ENCODE measurements at places on chromosomes 12 and 14.
A peak's percentile ranks its signal among the peaks of the same experiment; 100 is the strongest.

DNA sequence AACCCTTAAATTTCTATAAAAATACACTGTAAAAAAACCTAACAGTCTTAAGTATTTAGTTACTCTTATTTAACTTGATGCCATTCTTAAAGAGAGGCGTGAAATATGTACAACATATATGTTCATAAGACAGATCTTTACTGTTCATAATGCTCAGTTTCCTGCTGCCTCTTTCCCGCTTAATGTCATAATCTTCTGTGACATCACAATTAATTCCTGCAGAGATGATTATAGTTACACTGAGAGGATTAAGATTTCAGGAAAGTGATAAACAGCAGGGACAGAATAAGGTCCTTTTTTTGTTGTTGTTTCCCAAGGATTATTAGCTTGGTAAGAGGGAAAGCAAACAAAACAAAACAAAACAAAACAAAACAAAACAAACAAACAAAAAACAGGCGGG is 801.4 kb downstream of the FLRT2 start:
- DNase-seq, result no peak

DNA sequence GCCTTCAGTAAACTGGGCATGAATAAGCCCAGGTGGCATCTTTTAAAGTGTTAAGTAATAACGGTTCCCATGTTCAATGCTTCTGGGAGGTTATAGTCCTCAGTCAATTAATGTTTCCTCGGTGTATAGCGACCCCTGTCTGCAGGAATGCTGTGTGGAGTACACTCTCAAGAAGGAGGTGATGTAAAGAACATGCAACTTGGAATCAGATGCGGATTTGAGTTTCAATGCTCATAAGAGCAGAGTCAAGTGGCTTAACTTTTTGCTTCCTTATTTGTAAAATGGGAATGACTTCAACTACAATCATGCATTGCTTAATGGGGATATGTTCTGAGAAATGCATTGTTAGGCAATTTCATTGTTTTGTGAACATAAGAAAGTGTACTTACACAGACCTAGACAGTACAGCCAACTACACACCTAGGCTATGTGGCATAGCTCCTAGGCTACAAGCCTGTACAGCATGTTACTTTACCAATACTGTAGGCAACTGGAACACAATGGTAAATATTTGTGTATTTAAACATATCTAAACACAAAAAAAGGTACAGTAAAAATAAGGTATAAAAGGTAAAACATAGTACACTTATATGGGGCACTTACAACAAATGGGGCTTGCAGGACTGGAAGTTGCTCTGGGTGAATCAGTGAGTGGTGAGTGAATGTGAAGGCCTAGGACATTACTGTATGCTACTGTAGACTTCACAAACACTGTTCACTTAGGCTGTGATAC is 6.7 kb upstream of the MRPS35 start:
- peak; percentile 36 for DNase-seq

DNA sequence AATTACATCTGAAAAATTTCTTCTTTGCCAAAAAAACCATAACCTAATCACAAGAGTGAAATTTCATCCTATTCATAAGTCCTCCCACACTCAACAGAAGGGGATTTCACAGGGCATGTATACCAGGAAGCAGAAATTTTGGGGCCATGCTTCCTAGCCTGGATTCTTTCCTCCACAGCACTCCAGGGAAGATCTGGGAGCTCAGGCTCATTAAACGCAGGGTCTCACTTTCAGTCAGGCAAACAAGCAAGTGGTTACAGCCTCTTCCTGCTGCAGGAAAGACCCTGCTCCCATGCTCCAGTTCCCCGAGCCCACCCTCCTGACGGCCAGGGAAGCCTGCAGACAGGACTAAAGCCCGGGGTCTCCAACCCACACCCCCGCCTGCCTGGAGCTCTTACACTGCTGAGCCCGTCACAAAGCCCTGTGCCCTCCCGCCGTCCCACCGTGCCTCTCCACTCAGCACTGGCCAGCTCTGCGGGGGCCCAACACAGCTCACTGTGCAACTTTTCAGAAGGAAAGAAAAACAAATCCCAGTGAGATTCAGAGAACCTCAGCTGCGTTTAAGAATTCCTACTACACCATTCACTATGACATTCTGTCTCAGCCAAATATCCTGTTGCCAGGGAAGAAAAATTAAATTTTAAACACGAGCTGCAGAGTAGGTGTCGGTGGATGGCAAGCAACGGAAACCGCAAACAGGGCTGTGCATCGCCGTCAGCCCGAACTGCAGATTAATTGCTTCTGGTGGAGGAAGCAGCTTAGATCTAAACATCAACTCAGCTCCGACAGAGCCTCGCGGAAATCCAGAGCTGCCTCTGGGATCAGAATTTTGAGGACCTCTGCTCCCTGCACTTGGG is 106.7 kb upstream of the SFSWAP start:
- DNase-seq, result no peak

- no peak for DNase-seq
Observed at GRCh38 chr12:116855744-116856470, 25.3 kb downstream of the HRK start.

DNA sequence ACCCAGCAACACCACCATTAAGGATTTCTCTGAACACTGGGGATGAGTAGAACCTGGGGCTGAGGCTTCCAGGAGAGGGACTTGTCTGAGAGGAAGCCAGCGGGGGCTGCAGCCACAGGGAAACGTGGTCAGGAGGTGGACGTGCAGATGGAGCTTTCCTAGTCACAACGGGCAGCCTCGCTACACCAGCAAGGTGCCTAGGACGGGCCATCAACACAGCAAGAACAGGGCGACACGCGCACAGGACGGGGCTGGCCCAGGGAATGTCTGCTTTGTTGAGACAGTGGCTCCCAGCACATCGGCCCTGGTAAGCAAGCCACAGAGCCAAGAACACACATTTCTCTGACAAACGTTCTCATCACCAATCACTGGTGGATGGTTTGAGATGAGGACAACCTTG is 25.3 kb downstream of the ANKLE2 start:
- no peak for DNase-seq
